ENCODE measurements at places on chromosomes 11 and 22.
A peak's percentile ranks its signal among the peaks of the same experiment; 100 is the strongest.

GRCh38 chr22:50498322-50498890, 9.1 kb downstream of the LMF2 start:
- peak; percentile 53 for DNase-seq

- DNase-seq: peak; percentile 74
Measured at GRCh38 chr11:1839924-1840779, 1.4 kb downstream of the TNNI2 start.

GRCh38 chr11:92804388-92804966, 165.0 kb upstream of the MTNR1B start:
- no peak for DNase-seq

DNA sequence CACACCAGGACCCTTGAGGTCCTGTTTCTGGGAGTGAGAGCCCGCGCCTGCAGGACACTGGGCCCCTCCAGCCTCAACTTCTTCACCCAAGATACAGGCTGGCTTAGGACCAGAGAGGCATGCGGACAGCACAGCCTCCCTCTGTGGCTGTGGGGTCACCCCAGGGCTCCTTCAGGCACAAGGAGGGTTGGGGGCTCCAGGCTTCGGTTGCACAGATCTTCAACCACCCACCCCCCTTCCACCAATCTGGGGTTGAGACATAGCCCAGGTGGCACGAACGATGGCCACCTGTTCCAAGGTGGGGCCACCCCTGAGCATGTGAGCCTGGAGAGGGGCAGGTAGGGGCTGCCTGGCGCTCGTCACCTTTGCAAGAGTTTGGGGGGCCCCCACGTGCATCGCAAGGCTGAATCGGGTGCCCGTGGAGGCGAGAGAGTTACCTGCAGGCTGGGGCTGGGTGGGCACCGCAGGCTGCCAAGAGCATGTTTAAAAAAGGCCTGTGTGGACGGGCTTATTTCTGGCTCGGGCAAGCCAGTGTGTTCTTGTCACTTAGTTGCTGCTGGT, 1.2 kb downstream of the ZDHHC8 start:
- DNase-seq: no peak

GRCh38 chr11:2298795-2299761, 2.6 kb downstream of the C11orf21 start:
- DNase-seq: peak; percentile 18

DNA sequence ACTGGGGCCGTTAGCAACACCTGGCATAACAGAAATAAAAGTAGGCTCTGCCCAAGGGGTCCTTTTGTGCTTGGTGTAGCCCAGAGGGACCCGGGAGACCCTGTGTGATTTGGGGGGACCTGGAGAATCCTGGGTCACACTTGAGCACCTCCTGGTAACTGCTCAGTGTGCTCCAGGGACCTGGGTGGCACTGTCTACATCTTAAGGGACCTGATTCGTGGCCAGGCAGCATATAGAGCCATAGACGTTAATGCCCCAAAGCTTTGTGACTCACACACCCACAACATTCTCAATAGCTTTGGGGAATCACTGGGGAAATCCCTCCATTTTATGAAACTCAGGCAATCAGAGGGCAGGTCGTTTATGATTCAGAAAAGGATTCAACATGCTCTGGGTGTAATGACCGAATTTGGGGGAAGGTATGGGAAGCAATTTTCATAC, 3.6 kb upstream of the IGF2 start:
- no peak for DNase-seq

All from femur (tissue), 1 donor.